Ovary (tissue), 10 donors: ENCODE measurements at places on chromosomes 12 and 14. TPM values are rescaled to one million over a fixed set of nuclear protein-coding genes. Genes with fewer than 3 reads are reported as not detected.

Gene CYP46A1
- 1.2 TPM for polyA plus RNA-seq

GRCh38 chr14:22824711-22825359 lies 4.9 kb upstream of the MRPL52 start:
- H3K36me3 ChIP-seq, result no peaks in the 10 kb centered on the region
- H3K27ac ChIP-seq, result no peak overlapping the region
- no peak overlapping the region for H3K4me3 ChIP-seq
- H3K4me1 ChIP-seq, result no peaks in the 10 kb centered on the region
- DNase-seq, result no peak
- H3K27me3 ChIP-seq, result no peaks in the 10 kb centered on the region

GRCh38 chr12:28034271-28034670 lies 61.7 kb upstream of the PTHLH start:
- no peaks in the 10 kb centered on the region for H3K27me3 ChIP-seq
- DNase-seq, result no peak
- H3K4me1 ChIP-seq, result no peaks in the 10 kb centered on the region
- no peaks in the 10 kb centered on the region for H3K36me3 ChIP-seq
- H3K4me3 ChIP-seq, result no peak overlapping the region

DNA sequence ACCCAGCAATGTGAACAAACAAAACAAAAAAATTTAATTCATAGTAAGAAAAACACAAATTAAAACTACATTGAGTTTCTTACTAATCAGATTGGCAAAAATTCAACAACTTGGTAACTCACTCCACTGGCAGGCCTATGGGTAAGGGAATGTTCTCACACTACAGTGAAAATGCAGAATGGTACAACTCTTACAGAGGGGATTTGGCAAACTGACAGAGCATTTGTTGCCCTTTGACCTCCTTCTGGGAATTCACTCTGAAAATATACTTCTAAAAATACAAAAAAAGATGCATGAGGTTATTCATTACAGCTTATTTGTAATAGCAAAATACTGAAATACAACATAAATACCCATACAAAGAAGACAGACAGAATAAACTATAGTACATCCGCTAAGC lies 32.8 kb downstream of the ABCD2 start:
- no peaks in the 10 kb centered on the region for H3K36me3 ChIP-seq
- H3K27ac ChIP-seq, result no peak overlapping the region
- no peaks in the 10 kb centered on the region for H3K27me3 ChIP-seq
- no peak for DNase-seq
- no peaks in the 10 kb centered on the region for H3K4me1 ChIP-seq

GRCh38 chr14:91413547-91414474 lies 3.8 kb downstream of the CCDC88C start:
- no peaks in the 10 kb centered on the region for H3K27me3 ChIP-seq
- H3K27ac ChIP-seq, result no peak overlapping the region
- no peak overlapping the region for H3K4me3 ChIP-seq
- H3K4me1 ChIP-seq, result peaks cover 5% of the 10 kb centered on the region
- DNase-seq, result no peak
- no peaks in the 10 kb centered on the region for H3K36me3 ChIP-seq

GRCh38 chr12:75722714-75723200 lies 211.3 kb upstream of the KRR1 start:
- no peaks in the 10 kb centered on the region for H3K27me3 ChIP-seq
- H3K4me1 ChIP-seq, result peaks cover 3% of the 10 kb centered on the region
- H3K36me3 ChIP-seq, result no peaks in the 10 kb centered on the region

DNA sequence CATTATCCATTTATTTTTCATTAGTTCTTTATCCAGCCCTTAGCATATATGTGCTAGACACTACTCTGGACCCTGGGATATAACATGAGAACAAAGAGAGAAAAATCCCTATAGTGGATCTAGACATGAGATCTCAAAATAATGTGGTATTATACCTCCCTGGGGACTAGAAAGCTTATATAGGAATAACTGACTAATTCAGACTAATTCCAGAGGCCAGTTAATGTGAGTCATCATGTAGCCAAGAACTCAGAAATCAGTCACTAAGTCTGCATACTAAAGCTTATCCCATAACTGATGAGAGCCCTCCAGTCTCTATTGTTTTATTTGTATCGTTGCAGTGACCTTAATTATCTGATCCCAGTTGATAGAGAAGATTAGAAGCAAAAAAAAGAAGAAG lies 267.1 kb upstream of the RGS6 start:
- no peaks in the 10 kb centered on the region for H3K4me1 ChIP-seq
- DNase-seq, result no peak
- no peak overlapping the region for H3K27ac ChIP-seq
- no peak overlapping the region for H3K4me3 ChIP-seq
